ENCODE measurements at places on chromosomes 4 and X.
A peak's percentile ranks its signal among the peaks of the same experiment; 100 is the strongest.

- peak; percentile 64 for DNase-seq
Observed at GRCh38 chr4:82761229-82761628, 37.4 kb downstream of the SCD5 start.

GRCh38 chrX:54640736-54641135 is 110.7 kb downstream of the GNL3L start:
- DNase-seq = peak; percentile 45

DNA sequence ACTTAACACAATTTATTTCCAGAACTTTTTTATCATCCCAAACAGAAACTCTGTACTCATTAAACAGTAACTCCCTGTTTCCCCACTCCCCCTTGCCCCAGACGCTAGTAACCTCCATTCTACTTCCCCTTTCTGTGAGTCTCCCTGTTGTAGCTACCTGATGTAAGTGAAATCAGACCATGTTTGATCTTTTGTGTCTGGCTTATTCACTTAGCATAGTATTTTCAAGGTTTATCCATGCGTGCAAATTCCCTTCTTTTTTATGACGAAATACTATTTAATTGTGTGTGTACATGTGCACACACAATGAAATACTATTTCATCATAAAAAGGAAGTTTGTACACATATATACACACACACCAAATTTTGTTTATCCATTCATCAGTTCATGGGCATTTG is 5.2 kb downstream of the PKD2 start:
- DNase-seq = no peak

GRCh38 chrX:54288277-54288676 is 69.6 kb downstream of the WNK3 start:
- DNase-seq = peak; percentile 11

- no peak for DNase-seq
Observed at GRCh38 chrX:13828392-13828791, 11.5 kb upstream of the GPM6B start.
